NCI-H446 (cell line): ENCODE measurements at places on chromosomes 4 and X.

- no peak for DNase-seq
These were observed 41.9 kb downstream of the POLR2B start for GRCh38 chr4:57020467-57021101.

DNA sequence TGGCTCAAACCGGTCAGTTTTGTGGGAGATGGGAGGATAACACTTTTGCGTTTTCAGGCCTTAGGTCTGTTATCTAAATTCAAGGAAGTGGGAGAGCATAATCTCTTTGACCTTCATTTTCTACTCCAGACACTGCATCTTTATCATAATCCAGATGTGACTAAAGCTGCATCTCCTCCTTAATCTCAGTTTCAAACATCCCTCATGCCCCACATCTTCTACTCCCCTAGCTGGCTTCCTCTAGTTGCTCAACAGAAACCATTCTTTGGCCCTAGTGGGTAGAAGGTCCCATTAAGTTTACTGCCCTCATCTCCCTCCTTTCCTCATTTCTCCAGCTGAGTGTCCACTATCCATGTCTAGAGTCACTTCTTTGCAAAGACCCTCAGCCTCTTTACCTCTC is 18.8 kb upstream of the RASL11B start:
- no peak for DNase-seq

DNA sequence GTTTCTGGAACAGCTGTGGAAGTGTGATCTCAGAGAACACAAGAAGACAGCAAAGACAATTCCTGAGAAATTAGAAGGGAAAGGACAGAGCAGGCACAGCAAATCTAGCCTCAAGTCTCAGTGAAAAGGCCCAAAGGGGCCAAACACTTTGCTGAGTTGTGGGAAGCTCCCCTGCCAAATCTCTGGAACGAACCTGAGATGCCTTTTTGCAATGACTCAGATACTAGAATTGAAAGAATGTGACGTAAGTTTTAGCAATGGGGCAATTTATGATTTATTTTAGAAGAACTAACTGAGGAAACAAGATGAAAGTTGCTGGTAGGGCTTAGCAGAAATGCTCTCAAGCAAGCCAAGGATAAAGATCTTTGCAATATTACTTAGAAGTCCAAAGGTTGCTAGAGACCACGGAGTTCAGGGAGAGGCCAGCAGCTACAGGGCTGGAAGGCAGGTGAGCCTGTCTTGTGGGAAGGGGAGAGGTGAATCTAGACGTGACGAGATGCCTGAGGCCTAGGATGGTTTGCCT is 92.8 kb downstream of the AMELX start:
- no peak for DNase-seq

- DNase-seq: no peak
These were observed 112.1 kb downstream of the MGST2 start for GRCh38 chr4:139777757-139778156.

GRCh38 chr4:40713798-40714197 is 36.0 kb upstream of the NSUN7 start:
- no peak for DNase-seq
